Left lung (tissue), 14 donors: ENCODE measurements at places on chromosomes 5 and 9. TPM values are rescaled to one million over a fixed set of nuclear protein-coding genes. Genes with fewer than 3 reads are reported as not detected.

OR13J1 gene
- total RNA-seq = not detected

SLC1A1 gene
- total RNA-seq = 9.9 TPM

KLHL3 gene
- 5.4 TPM for total RNA-seq

IL4 gene
- not detected for total RNA-seq

DNA sequence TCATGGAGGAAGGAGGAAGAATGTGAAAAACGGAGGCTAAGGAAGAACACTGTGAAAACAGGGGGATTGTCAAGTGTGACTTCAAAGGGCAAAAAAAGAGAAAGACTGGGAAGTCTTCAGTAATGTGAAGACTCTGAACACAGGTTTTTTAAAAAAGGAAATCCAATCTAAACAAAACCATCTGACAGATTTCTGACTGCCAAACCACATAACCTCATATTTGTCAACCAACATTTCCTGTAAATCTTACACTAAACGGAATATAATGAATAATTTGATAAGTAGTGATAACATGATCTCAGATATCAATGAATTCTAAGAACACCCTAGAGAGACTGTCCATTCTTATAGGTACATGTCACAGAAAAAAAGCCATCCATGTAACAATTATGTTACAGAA, 124.7 kb downstream of the FBN2 start:
- H3K36me3 ChIP-seq = no peaks in the 10 kb centered on the region
- H3K4me1 ChIP-seq = no peaks in the 10 kb centered on the region
- no peak overlapping the region for H3K27ac ChIP-seq
- no peak overlapping the region for H3K4me3 ChIP-seq
- H3K27me3 ChIP-seq = no peaks in the 10 kb centered on the region

DNA sequence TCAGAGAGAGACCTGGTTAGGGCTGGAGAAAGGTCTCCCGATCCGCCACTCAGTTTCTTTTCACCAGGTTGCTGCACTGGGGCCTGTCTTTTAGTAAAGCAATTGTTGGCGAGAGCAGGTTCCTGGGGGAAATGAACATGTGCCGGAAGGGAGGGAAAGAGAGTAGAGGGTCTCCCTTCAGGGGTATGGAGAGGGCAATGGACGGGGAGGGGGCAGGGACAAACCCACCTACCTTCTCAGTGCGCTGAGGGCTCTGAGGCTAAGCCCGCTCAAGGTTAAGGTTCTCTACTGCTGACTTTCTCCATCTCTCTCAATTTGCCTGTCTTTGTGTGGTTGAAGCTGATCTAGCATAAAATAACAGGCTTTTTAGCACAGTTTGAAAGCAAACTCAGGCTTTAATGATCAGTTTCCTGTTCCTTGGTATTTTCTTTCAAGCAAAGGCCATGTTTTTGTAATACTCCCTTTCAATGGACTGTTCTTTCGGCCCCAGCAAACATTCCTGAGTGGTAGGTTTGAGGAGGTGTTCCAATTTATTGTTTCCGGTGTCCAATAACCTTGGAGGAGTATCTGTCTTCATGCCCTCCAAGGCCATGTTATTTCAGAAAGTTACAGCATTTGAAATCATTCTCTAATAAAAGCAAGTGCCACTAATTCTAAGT, 25.5 kb upstream of the TRAF1 start:
- no peaks in the 10 kb centered on the region for H3K36me3 ChIP-seq
- peaks cover 6% of the 10 kb centered on the region for H3K4me1 ChIP-seq
- no peak overlapping the region for H3K4me3 ChIP-seq
- no peak for DNase-seq
- no peak overlapping the region for H3K27ac ChIP-seq

DNA sequence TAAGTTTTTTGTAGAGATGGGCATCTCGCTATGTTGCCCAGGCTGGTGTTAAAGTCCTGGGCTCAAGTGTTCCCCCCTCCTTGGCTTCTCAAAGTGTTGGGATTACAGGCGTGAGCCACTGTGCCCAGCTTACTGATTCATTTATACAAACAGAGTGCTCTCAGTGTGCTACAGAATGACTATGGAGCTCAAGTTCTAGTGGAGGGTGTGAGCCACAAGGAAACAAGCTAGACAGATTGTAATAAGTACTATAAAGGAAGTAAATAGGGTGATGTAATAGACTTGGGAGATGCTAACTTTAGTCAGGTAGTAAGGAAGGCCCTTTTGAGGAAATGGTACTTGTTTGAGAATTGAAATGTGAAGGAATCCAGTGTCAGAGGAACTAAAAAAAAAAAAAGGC, 1.7 kb upstream of the TMEM267 start:
- H3K4me3 ChIP-seq = no peak overlapping the region
- peaks cover 23% of the 10 kb centered on the region for H3K4me1 ChIP-seq
- no peak for DNase-seq
- H3K27ac ChIP-seq = peak overlapping the region; percentile 99

GRCh38 chr5:181042036-181042713, 2.1 kb downstream of the BTNL9 start:
- no peaks in the 10 kb centered on the region for H3K4me1 ChIP-seq
- H3K4me3 ChIP-seq = peak overlapping the region; percentile 30
- no peak overlapping the region for H3K27ac ChIP-seq

- H3K27me3 ChIP-seq = no peaks in the 10 kb centered on the region
- peaks cover 70% of the 10 kb centered on the region for H3K4me1 ChIP-seq
- DNase-seq = no peak
- no peak overlapping the region for H3K4me3 ChIP-seq
- peak overlapping the region; percentile 53 for H3K27ac ChIP-seq
- no peaks in the 10 kb centered on the region for H3K36me3 ChIP-seq
These were observed 40.9 kb upstream of the IL17B start for GRCh38 chr5:149419859-149420544.
